ENCODE measurements at places on chromosomes 13 and 19.

DNA sequence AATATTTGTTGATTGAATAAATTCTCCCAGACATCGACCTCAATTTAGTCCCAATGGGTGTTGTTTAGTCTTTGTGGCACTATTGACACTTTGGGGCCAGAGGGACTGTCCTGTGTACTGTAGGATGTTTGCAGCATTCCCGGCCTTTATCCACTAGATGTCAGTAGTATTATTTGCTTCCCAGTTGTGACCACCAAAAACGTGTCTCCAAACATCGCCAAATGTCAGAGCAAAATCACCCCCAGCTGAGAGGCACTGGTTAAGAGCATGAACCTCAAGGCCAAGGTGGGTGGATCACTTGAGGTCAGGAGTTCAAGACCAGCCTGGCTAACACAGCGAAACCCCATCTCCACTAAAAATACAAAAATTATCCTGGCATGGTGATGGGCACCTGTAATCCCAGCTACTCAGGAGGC lies 15.4 kb downstream of the NLRP12 start:
- no peak for DNase-seq

- no peak for DNase-seq
Measured at GRCh38 chr13:98488736-98489135, 88.2 kb downstream of the STK24 start.

DNA sequence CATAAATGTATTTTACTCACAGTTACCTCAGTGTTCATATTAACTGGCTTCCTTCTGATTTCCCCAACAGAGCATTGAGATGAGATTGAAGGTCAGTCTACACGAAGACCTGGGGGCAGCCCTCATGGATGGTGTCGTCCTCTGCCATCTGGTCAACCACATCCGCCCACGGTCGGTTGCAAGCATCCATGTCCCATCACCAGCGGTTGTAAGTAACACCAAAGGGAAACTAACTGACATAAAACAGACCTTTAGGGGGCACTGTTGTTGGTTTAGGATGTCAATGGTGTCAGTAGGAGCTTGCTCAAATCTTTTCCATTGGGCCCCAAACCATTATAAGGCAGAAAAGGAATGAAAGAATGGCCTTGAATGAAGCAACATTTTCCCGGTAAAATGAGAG lies 68.2 kb downstream of the ESD start:
- no peak for DNase-seq

- DNase-seq, result no peak
Measured at GRCh38 chr19:41238244-41238643, 19.2 kb downstream of the AXL start.

- DNase-seq, result no peak
Measured at GRCh38 chr19:42594617-42595489, at the start of gene CEACAM8. TSS of gene CEACAM8 (minus strand) at chr19:42594924. CDS start at chr19:42594828, 96 bp downstream.

GRCh38 chr13:113840541-113841352 lies 23.1 kb downstream of the GAS6 start:
- peak; percentile 39 for DNase-seq

- DNase-seq, result no peak
Measured at GRCh38 chr13:100129605-100130004, 40.7 kb downstream of the PCCA start.

DNA sequence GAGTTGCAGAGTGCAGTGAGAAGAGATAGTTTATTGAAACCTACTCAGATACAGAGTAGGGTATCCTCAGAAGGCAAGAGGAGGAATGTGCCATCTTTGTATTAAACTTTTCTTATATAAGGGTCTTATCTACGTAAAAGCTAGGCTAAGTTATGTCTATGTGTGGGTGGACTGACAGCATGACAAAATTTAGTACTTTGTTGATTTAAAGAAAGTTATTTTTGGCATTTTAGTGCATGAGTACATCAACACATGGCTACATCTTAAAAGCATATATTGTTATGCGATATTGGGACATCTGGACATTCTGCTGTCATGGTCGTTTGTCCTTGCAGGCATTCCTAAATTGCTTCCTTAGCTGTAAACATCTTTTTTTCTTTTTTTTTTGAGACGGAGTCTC lies 19.0 kb upstream of the ATP8A2 start:
- no peak for DNase-seq

- no peak for DNase-seq
Measured at GRCh38 chr13:48600374-48601364, 53.1 kb upstream of the CYSLTR2 start.

GRCh38 chr19:31598730-31599238 lies 249.5 kb upstream of the TSHZ3 start:
- no peak for DNase-seq

DNA sequence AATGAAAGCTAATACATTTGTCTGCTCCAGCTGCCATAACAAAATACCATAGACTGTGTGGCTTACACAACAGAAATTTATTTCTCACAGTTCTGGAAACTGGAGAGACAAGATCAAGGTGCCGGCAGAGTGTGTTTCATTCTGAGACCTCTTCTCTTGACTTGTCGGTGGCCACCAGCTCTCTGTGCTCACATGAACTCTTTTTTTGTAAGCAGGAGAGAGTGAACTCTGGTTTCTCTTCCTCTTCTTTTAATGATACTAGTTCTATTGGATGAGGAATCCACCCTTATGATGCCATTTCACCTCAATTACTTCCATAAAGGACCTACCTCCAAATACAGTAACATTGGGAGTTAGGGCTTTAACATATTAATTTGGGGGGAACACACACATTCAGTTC lies 11.7 kb downstream of the KCTD12 start:
- DNase-seq, result no peak

DNA sequence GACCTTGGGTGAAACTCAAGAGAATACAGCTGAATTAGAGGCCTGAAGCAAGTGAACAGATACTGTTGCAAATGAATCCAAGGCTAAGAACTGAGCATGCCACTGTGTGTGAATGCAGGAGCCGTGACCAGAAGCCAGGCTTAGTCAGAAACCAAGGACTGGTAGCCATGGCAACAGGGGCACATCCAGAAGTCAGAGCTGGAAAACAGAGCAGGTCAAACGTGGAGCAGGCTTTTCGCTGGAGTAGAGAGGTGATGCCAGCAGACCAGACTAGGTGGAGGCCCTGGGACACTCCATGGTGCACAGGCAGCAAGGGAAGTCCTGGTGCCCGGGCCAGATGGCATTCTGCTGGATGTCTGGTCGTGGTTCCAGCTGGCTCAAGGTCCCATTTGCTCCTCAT lies 564.1 kb downstream of the PCDH9 start:
- peak; percentile 40 for DNase-seq
